ENCODE measurements at places on chromosomes 1 and 21. TPM values are rescaled to one million over a fixed set of nuclear protein-coding genes. Genes with fewer than 3 reads are reported as not detected.

The SHISA4 gene
- total RNA-seq, result 11.1 TPM

The LCK gene
- total RNA-seq, result 0.09 TPM

The ELAPOR1 gene
- 0.09 TPM for total RNA-seq

The CSRP1 gene
- total RNA-seq, result 1,113 TPM

The S100A7A gene
- not detected for total RNA-seq

The TRIM67 gene
- total RNA-seq, result not detected
